ENCODE measurements at places on chromosomes 3 and 15.

- DNase-seq, result no peak
Measured at GRCh38 chr15:65208647-65209046, 2.6 kb downstream of the CILP start.

- no peak for DNase-seq
Measured at GRCh38 chr15:91552555-91552954, 301.0 kb upstream of the SLCO3A1 start.

DNA sequence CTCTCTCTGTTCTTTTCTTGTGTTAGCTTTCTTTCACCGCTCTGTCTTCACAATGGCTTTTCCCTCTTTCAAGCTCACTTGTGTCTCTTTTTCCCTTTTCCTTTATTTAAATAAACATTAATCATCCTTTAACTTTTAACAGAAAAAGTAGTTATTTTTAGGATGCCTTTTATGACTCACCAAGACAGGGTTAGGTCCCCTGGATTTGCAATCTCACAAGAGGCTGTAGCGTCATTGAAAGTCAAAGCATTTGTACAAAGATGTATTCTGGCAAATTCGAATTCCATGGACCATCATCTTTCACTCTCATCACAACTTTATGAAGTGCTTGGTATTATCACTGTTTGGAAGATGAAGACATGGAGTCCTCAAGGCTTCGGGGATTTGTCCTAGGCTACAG is 34.8 kb upstream of the MCTP2 start:
- no peak for DNase-seq

DNA sequence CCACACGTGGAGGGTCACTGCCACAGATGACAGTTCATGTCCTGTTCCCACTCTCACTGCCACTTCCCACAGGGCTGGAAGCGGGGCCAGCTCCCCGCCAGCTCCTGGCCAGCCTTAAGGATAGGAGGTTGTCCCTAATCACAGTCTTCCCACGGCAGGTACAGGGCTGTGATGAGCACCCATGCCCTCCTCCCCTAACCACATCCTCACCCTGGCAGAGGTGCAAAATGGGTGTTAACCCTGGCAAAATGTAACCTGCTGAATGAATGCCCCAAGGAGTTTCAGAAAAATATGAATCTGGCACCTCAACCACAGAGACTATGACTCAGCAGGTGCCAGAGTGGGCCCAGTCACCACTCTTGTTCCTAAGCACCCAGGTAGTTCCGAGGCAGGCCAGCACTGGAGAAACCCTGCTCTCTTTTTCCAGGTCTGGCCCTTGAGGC is 185.1 kb upstream of the TPM1 start:
- DNase-seq, result no peak

DNA sequence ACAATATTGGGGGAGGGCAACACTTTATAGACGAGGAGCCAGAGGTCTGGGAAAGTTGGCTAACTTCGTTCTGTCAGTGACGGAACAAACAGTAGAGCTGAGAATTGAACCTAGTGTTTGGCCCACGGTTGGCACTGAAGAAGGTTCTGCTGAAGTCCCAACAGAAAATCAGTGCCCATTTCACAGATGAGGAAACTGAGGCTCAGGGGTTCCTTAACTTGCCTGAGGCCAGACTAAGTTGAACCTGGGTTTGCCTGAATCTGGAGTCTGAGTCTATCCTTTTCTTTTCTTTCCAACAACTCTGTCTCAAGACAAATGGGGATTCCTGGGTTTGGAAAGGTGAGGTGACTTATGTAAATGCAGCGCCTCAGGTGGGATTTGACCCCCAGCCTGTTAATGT is 55.1 kb downstream of the SLC6A6 start:
- DNase-seq, result no peak

DNA sequence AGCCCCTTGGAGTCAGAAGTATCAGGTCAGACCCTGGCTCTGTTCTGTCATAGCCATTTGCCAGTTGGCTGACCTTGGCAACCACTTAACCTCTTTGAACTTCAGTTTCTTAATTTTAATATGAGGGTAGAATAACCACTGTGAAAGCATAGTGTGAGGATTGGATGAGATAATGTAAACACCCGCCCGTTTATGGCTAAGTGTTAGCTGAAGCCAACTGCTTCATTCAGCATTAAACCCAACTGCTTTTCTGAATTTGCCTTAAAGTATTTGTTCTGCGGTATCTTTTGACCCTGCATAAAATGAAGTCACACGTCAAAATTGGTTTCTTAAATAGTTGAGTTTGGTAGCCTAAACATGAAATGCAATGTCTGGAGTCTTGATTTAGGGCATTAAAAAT is 121.5 kb upstream of the ABHD17C start:
- no peak for DNase-seq

DNA sequence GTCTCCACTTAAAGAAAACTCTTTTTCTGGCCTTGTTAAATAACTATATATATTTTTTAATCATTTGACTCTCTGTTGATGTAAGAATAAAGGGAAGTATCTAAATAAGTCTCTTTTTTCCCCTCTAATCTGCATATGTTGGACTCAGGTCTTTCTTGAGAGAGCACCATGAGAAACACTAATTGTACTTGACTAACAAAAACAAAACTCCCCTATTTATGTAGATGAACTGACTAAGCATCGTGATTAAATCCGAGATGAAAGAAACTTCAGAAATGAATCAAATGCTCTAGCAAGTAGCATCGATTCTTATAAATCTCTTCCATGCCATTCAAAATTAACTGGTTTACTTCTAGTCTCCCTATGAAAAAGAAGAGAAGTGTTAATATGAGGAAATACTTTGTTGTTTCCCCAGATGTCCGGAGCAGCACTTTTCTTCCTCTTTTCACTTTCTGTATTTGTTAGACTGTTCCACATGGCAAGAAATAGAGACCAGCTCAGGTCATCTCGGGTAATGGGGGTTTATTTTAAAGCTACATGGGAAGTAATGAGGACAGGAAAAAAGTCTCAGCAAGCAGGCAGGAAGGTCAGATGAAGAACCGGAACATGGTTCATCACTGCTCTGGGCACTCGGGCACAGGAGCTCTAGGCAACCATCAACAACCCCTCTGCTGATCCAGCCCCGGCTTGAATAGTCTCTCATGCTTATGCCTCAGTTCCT is 288.3 kb downstream of the CNTN6 start:
- DNase-seq, result no peak

- no peak for DNase-seq
Measured at GRCh38 chr3:102078854-102079808, 229.8 kb downstream of the NFKBIZ start.

DNA sequence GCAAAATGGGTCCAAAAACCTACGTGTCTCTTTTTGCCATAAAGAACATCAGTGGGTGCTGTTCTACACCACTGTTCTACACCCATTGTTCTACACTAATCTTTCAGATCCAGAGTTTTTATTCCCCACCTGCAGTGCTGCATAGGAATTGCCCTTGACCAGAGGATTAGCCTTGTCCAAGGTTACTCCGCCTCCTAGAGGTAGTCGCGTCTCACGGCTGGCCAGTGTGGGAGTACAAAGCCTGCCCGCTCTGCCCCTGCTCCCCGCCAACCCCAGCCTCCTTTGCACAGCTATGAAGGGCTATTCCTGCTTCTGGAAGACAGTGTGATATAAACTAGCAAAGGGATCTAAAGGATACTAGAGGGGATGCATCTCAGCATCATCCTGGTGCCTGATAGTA is 222.1 kb upstream of the LMCD1 start:
- no peak for DNase-seq

- DNase-seq, result no peak
Measured at GRCh38 chr3:29384640-29385039, 103.8 kb downstream of the RBMS3 start.

- DNase-seq, result no peak
Measured at GRCh38 chr15:32674681-32675080, 33.2 kb downstream of the SCG5 start.

DNA sequence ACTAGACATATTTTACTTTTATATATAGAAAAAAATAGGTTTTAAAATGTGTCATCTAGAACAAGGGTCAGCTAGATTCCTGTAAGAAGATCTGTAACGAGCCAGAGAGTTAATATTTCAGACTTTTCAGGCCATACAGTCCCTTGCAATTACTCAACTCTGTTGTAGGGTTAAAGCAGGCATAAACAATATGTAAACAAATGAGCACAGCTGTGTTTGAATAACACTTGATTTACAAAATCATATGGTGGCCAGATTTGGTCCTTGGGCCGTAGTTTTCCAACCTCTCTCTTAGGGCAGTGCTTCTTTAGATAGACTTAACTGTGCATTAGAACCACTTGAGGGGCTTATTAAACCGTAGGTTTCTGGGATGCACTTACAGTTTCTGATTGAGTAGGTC is 19.6 kb downstream of the LRRC57 start:
- no peak for DNase-seq

DNA sequence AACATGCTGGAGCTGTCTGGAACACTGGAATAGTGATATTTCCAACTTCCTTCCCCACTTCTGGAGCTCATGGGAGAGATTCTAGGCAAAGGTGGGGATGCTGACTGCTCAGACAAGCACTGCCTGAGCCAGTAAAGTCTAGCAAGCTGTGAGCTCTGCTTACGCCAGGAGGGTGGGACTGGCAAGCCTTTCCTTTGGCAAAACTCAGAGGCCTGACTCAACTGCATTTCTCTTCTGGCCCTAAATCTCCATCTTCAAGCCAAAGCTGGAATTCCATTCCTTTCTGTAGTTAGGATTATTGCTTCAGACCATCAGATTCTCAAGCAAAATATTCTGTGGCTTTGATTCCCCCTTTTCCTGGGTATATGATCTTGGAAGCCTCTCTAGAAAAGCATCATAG is 20.3 kb upstream of the EPB42 start:
- no peak for DNase-seq

GRCh38 chr3:56467108-56467507 is 1.2 kb downstream of the ERC2 start:
- DNase-seq, result no peak

DNA sequence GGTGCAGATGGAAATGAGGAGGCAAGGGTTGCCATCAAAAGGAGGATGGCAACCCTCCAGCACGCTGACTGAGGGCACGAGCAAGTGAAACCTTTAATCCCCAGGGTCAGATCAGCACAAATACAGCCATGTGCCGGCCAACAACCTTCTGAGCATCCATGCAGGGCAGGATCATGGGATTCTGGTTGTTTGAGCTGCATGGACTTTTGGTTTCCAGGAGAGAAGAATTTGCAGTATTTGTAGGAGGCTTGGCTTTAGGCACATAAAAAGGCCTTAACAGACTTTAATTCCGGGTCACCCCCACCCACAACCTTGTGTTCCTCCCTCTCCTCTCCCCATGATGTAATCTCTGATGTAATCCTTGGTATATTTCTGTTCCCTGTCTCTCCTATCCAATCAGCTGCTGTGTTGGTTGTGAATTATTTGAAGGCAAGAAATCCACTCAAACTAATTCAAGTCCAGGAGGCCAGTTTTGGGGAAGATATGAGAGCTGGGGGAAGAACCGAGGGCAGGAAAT is 254.3 kb downstream of the SHQ1 start:
- DNase-seq, result no peak

- no peak for DNase-seq
Measured at GRCh38 chr3:182713743-182714517, 79.4 kb upstream of the ATP11B start.

- DNase-seq, result no peak
Measured at GRCh38 chr15:32794973-32795372, 77.2 kb downstream of the GREM1 start.

DNA sequence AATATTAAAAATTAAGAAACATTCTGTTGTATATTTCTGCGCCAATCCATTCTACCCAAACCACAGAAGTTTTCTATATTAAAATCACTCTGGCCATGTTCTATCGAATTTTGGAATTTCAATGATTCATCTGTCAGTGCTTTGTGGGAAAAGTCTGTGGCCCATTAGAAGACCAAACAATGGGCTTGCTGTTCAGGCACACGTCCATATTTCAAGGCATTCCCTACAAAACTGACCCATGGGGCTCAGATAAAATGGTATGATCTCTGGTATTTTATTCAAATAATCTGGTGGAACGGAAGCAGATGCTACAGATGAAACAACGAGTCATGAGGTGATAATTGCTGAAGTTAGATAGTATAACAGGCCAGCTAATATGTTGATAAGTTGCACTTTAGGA is 12.4 kb downstream of the NPHP3 start:
- no peak for DNase-seq

DNA sequence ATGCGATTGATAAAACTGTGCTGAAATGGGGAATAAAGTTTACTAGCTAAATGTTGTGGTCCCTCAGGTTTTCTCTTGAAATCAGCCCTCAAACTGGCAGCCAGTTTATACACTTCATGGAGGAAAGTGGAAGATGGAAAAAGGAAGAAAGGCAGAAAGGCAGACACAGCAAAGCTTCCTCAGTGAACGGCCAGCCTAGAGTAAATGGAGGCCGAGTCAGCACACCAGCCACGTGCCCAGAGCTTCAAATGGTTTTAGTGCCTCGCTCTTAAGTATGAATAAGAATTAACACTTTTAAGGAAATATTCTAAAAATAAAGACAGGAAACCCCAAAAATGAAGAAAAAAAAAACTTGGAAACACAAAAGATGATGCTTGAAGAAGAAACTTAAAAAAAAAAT is 48.3 kb downstream of the GNB4 start:
- no peak for DNase-seq

DNA sequence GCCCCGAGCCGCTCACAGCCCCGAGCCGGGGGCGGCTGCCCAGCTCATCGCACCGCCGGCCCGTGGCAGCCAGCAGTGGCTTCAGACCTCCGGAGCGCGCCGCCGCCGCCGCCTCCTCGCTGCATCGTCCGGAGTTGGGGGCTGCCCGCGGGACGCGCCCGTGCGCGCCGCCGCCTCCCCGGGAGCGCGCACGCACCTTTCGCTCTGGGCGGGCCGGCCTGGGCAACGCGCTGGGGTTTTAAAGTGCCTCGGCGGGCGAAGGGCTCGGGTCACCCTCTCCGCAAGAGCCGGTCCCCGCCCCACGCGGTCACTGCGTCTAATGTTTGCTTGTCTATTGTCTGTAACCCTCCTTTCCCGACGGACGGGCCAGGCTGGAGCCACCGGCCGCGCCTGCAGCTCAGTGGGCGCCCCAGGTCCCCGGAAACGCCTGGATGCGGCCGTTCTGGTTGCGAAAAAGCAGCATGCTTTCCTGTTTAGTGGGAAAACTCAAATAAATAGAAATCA is at the start of gene RYK:
Gene RYK, minus strand, starts transcription at position 143 of the 504 bp plus-strand sequence. CDS start 205 bp downstream, outside the sequence.
- DNase-seq, result peak; percentile 54

- no peak for DNase-seq
Measured at GRCh38 chr3:45545476-45545875, 49.1 kb upstream of the LIMD1 start.

- DNase-seq, result no peak
Measured at GRCh38 chr3:24151594-24151993, 206.5 kb downstream of the NR1D2 start.

- DNase-seq, result no peak
Measured at GRCh38 chr3:14672588-14672987, 2.4 kb upstream of the C3orf20 start.

DNA sequence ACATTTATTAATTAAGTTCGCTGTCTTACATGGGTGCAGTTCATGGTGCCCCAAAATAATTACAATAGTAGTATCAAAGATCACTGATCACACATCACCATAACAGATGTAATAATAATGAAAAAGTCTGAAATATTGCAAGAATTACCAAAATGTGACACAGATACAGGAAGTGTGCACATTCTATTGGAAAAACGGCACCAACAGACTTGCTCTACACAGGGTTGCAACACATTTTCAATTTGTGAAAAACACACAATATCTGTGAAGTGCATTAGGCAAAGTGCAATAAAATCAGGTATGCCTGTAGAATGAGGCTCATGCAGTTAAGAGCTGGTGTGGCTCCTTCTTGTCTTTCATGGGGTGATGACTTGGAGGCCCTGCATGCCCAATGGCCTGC is 265.8 kb downstream of the RPLP1 start:
- DNase-seq, result no peak

- no peak for DNase-seq
Measured at GRCh38 chr3:39577541-39577940, 110.1 kb downstream of the MOBP start.

GRCh38 chr3:130386604-130387263 is 41.3 kb downstream of the COL6A5 start:
- no peak for DNase-seq

Data from activated T-helper 1 cell treated with anti-CD3 and anti-CD28 coated beads, Interleukin-2, amount 50 U/mL, for 16 hours (primary cell).